Stimulated activated CD4-positive, alpha-beta T cell treated with anti-CD3 and anti-CD28 coated beads, Interleukin-2, amount 100 ng/mL, for 24 hours (primary cell): ENCODE measurements at places on chromosomes 11 and 22.

DNA sequence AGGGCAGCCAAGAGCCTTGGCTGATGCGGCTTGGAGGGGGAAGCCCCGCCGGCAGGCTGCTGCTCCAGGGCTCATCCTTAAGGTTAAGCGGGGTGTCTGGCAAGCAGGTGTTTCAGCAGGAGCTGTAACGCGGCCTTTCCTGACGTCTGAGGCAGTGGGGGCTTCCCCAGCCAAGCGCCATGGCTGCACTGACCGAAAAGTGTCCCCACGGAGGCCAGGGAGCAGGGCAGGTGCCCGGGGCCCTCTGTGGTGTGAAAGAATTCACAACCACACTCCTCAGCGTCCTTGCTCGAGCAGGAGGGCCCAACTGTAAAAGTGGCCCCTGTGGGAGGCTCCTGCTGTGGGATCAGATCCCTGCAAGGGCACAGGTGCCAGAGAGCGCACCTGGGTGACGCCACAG lies 79.2 kb downstream of the DHCR7 start:
- no peak for DNase-seq

DNA sequence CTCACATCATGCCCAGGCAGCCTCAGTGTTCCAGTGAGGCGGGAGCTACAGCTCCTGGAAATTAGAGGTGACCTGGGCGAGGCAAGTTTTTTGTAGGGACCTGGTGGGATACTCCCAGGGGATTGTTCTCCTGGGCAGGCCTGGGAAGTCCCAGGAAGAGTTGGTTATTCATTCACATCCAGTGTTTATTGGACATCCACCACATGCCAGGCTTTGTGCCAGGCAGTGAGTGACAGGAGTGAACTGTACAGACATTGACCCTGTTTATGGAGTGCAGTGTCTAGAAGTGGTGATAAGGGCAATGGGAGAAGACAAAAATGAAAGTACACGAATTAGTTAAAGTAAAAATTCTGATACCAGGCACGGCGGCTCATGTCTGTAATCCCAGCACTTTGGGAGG lies 29.4 kb downstream of the YWHAH start:
- DNase-seq = no peak

GRCh38 chr11:84211896-84212295 lies 925.7 kb upstream of the CCDC90B start:
- no peak for DNase-seq

DNA sequence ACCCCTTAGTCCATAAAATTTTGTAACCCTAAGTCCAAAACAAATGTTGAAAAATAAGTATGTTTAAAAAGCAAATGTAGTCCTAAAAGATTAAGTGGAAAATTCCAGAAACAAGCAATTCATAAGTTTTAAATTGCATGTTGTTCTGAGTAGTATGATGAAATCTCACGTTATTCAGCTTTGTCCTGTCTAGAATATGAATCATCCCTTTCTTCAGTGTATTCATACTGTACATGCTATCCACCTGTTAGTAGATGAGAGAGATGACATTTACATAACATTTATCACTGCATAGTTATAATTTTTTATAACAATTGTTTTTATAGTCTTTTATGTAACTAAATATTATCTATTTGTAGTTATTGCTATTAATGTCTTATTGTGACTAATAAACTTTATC lies 622.3 kb upstream of the CHORDC1 start:
- DNase-seq = no peak

GRCh38 chr11:133808393-133809140 lies 36.7 kb downstream of the SPATA19 start:
- no peak for DNase-seq

DNA sequence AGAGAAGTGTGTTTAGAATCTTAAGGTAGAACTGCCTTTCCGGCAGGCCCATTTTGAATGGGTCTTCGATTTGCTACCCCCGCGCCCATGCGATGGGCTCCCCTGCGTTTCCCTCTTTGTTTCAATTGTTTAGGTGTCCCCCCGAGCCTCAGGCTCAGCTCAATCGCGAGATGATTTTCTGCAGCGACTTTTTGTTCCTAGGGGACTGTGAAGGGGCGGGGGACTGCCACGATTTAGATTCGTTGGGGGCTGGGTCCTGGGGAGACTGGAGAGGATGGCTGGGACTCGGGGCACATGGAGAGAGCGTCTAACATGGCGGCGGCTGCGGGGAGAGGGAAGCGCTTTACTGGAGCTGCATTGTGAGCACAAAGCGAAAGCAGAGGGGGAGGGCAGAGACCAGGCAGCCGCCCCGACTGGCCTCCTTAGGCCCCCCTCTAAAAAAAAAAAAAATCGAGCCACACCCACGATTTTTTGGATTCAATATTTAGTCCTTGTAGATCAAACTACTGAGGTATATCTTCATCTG lies 1.7 kb downstream of the CAPRIN1 start:
- DNase-seq = peak; percentile 83

GRCh38 chr11:97140885-97141494 lies 751.2 kb downstream of the JRKL start:
- DNase-seq = no peak
